ENCODE measurements at places on chromosomes 11 and 22. TPM values are rescaled to one million over a fixed set of nuclear protein-coding genes. Genes with fewer than 3 reads are reported as not detected.

The LRRN4CL gene
- total RNA-seq: 0.19 TPM

- peaks cover 4% of the 10 kb centered on the region for H3K4me1 ChIP-seq
- H3K36me3 ChIP-seq: peaks cover 22% of the 10 kb centered on the region
- no peak for DNase-seq
- no peak overlapping the region for H3K4me3 ChIP-seq
- H3K27me3 ChIP-seq: no peaks in the 10 kb centered on the region
Observed at GRCh38 chr11:60889869-60890311, 16.5 kb downstream of the PRPF19 start.

- no peaks in the 10 kb centered on the region for H3K36me3 ChIP-seq
- no peaks in the 10 kb centered on the region for H3K27me3 ChIP-seq
- no peak overlapping the region for H3K4me3 ChIP-seq
- H3K27ac ChIP-seq: no peak overlapping the region
- H3K4me1 ChIP-seq: no peaks in the 10 kb centered on the region
Observed at GRCh38 chr11:23789200-23789853, 707.5 kb upstream of the LUZP2 start.

DNA sequence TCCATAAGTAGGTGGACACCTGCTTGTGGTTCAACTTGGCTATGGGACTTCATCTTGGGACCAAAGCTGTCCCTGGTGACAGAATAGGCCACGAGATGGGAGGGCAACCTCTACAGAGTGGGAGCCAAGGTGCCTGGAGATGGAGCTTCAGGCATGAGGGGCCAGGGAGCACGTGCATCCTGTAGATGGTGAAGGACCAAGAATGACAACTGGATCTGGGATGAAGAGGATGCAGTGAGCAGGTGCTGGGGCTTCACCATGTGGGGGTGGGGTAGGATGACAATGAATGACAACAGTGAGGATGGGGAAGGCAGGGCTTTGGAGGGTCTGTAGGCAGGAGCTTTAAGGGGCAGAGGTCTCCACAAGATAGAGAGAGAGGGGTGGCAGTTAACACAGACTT, 372.0 kb upstream of the B3GAT1 start:
- H3K36me3 ChIP-seq: no peaks in the 10 kb centered on the region
- DNase-seq: no peak
- H3K27ac ChIP-seq: no peak overlapping the region
- no peaks in the 10 kb centered on the region for H3K4me1 ChIP-seq
- no peak overlapping the region for H3K4me3 ChIP-seq

GRCh38 chr11:73991471-73992006, 8.9 kb upstream of the UCP2 start:
- DNase-seq: peak; percentile 20
- H3K4me1 ChIP-seq: peaks cover 18% of the 10 kb centered on the region
- no peaks in the 10 kb centered on the region for H3K27me3 ChIP-seq
- no peak overlapping the region for H3K27ac ChIP-seq
- H3K4me3 ChIP-seq: no peak overlapping the region
